RPMI7951 (cell line): ENCODE measurements at places on chromosomes 3 and 15. TPM values are rescaled to one million over a fixed set of nuclear protein-coding genes. Genes with fewer than 3 reads are reported as not detected.

GRCh38 chr3:38334142-38335055 is 12.2 kb upstream of the XYLB start:
- peak; percentile 95 for DNase-seq

GRCh38 chr15:31559786-31560185 is 233.2 kb downstream of the KLF13 start:
- DNase-seq: no peak

DNA sequence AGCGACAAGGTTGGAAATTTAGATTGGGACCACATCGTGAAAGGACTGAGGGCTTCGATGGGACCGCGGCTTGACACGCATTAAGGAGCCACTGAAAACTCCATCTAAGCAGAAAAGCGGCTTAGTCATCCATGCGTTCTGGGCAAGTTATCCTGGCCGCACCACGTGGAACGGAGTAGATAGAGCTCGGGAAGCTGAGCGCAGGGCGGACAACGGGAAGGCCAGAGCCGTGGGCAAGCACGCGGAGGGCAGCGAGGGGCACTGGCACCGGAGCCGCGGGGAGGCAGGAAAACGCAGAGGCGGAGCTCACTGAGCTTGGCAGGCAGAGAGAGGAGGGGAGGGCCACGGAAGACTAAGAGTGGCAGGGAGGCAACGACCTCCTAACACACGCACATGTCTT is 61.3 kb upstream of the VGLL4 start:
- no peak for DNase-seq

DNA sequence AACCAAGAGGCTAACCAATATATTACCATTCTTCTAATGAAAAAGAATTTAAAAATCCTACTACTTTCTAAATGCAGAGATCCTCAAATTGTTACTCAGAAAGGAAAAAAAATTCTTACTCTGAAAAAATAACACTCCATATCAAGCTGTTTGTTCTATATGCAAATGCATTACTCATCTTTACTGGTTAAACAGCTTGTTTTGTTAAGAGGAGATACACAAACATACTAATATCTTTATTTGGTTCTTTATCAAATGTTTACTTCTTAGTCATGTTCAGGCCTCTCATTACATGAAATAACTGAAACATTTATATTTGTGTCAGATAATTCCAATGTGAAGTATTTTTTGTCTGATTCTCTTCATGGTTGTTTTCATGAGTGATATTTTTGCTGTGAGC is 146.8 kb downstream of the PCCB start:
- no peak for DNase-seq

GRCh38 chr15:76059320-76060117 is at the start of gene TMEM266:
Gene TMEM266 (plus strand): TSS chr15:76059985. CDS start chr15:76134264, 74,279 bp downstream.
- DNase-seq: peak; percentile 21

DNA sequence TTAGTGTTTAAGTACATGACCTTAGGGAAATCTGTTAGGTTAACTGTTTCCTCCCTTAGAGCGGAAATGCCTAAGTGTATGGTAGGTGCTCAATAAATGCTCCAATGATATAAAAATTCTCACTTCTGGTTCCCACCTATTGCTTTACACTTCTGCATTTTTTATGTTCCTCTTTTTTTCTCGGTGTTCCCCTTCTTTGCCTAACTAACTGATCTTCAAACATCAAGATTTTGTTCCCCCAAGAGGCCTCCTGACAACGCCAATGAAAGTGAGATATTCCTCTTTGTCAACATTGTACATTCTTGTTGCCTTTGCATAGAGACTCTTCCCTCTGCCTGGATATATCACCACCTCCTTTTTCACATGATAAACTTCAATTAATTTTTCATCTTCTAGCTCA is 17.4 kb downstream of the SLC35A5 start:
- DNase-seq: no peak

GRCh38 chr3:27186013-27186412 is 183.2 kb downstream of the NEK10 start:
- no peak for DNase-seq

- no peak for DNase-seq
These were observed 8.1 kb downstream of the ARIH2 start for GRCh38 chr3:48926425-48927392.

DNA sequence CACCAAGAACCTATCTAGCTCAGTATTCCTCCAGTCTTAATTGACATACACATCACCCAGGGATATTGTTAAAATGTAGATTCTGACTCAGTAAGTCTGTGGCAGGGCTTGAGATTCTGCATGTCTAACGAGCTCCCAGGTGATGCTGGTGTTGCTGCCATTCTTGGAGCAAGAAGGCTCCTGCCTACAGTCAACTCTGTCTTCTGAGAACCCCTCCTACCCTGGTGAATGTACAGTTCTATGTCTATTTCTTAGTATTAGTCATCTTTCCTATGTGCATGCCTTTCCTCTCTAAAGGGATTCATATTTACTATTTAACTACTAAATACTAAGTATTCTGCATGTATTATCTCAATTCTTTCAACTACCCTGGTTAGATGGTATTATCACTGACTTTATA is 268.7 kb downstream of the EDEM1 start:
- DNase-seq: no peak

DNA sequence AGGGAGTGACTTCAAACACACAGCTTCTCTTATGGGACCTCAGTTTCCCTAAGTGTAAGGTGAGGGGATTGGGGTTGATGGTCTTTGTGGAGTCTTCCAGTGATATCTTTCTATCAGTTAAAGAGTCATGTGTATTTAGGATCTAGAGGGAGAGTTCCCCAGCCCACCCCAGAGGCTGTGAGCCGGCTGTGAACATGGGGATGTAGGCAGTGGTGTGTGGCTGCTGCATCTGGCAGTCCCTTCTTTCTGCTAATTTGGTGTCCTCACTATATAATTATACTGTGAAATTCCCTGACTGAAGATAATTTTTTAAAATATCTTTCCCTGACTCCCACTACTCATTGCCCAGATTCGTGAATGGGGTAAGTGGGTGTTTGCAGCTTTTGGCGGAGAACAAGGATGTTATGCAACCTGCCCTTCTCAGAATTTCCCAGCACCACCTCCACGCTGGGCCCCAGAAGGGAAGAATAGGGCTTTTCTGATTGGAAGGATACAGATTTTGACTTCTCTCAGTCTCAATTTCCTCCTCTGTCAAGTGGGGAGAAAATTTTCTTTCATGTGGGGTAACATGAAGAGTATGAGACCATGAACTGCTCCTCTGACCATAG is 79.0 kb upstream of the RASGRF1 start:
- DNase-seq: no peak

DNA sequence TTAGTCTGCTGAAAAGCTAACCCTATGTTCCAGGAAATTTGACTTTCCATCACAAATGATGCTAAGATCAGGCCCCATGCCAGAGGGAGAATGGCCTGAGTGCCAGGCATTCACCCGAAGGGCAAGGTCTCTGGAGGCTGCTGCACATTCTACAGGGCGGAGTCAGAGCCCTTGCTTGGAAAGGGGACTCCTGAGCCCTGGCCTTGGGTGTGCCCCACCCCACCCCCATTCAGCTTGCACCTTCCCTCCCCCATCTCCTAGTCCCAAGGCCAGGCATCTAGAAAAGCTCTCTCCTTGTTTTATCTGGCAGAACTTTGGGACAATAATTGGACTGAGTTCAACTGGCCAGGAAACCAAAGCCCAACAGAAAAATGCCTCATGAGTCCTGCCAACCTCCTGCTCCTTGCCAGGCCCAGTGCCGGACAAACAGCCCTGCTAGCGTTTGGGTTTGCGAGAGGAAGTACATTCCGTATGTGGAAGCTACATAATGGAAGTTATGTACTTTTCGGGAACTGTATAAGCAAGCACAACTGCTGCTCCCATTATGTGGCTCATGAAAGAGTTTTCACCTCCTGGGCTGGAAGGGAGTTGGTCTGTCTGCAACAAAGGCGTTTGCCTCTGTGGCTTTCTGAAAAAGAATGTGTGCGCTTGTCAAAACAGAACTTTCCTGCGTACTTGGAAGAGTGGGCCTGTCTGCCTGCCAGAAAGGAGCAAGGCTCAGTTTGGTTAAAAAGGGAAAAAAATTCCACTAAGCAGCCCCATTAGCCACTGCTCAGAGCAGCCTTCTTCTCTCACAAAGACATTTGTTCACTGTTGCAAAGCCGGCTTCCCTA is 321.5 kb upstream of the CTNNB1 start:
- DNase-seq: peak; percentile 87

DNA sequence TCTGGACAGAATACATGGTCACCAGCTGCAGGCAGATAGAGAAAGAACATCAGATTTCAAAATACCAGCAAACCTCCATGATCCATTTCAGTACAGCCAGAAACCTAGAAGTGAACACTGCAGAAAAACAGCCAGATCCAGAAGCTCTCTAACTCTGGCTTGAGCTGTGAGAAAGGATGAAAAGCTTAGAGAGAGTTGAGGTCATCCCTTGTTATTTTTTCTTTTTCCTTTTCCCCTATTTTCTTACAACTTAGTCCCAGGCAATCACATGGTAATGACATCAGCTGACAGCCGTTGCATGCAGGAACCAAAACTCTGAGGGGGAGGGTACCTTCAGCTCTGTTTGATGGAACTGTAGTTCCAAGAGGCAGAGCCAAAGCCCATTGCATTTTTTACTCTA is 113.2 kb downstream of the TCF12 start:
- DNase-seq: peak; percentile 29

GRCh38 chr15:99445272-99445850 is 120.4 kb upstream of the MEF2A start:
- no peak for DNase-seq

DNA sequence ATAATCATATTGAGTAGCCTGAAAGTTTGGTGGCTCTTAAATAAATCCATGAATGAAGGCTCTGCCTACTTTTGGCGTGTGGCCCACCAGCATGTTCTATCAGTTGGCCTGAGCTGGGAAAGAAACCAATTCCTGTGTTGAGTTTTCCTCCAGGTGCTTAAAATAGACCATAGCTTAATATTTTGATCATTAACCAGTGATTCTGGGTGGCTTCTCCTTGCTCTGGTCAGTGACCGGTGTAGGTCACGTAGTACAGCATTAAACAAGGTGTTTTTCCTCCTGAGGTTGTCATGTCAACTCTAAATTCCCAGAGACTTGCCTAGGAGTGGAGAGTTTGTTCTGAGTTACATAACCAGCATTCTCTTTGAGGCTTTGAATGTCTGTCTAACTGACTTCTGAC is 1.3 kb downstream of the HHLA2 start:
- DNase-seq: no peak

DNA sequence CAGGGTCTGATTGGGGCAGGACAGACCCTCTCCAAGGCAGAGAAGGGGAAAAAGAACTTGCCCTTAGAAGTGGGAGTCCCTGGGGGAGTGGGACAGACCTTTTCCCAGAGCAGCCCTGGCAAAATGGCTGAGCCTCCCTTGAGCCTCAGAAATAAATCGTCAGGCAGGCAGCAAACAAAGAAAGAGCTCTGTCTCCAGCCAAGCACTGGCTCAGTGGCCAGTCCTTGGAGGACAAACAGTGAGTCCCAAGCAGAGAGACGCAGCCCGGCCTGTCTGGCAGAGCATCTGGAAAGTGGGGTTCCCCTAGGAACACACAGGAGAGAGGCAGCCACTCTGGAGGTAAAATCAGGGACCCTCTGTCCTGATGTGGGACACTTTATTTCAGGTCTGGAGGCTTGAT is 1.8 kb downstream of the SLC6A1 start:
- DNase-seq: no peak

GRCh38 chr15:45249125-45249780 is 2.8 kb upstream of the SLC28A2 start:
- no peak for DNase-seq

- DNase-seq: peak; percentile 42
These were observed 90.2 kb downstream of the ANP32A start for GRCh38 chr15:68730471-68730919.

GRCh38 chr15:65032801-65033537 is 3.5 kb upstream of the MTFMT start:
- DNase-seq: peak; percentile 60

DNA sequence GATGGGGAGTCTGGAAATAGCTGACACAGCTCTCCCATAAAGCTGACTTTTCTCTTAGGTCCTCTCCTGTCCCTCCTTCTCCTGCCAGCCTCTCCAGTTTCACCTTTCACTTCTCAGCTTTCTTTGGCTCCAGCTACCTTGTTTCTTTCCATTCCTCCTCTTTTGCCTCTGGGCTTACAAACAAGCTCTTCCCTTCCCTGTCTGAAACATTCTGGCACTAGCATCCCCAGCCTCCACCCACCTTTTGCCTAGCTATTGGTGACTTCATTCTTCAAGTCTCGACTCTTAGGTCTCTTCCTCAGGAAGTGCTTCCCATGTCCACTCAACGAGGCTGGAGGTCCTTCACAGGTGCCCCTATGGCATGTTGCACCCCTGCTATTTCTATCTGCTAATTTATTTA is 20.5 kb upstream of the AVEN start:
- no peak for DNase-seq

DNA sequence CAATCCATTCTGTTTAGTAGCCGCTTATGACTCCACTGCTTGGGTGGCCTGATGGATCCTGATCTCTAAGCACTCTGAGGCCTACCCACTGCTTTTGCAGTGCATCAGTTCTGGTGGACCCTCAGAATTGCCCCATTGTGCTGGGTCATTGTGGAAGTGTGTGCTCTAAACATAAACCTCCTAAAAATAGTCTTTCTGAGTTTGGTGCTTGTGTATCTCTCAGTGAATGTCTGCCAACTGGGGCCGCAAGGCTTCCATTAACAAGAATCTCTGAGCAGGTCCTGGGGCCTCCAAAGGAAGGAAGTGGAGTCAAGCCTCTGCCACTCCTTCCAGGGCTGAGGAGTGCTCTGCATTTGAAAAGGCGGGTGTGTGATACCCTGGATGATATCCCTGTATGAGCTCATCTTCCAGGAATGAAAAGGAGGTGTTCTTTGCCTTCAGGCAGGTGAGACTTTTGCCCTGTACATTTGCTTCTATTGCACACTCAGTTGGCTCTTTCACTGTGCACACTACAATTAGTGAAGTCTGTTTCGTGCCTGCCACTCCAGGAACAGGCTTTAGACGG is 80.0 kb upstream of the CACNA2D3 start:
- no peak for DNase-seq

DNA sequence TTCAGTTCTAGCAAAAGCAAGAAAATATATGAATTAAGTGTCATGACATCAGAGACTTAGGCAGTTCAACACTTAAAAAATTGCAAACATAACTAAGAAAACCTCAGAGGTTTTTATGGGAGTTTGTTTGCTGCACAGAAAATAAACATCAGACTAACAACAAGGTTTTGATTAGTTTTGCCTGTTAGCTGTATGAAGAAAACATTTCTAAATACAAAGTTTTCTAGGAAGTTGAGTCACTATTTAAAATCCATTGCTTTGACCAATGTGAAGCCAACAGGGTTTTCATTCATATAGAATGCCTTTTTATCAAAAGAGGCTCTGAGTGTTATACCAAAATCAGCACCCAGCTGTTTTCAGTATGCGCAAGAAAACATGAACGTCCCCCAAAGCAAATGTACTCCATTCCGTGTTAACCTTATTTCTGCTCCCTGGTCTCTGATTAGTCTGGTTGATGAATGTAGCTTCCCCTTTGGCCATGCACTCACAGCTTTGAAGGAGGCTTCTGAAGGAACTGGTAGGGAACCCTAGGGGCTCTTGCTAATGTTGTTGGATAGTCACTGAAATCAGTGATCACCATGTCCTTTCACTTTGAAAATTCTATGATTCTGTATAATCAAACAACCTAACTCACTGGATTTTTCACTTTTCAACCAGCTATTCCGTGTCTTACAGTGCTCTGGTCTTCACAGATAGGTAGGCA is 89.6 kb upstream of the TSEN2 start:
- DNase-seq: peak; percentile 24

Gene EIF1B
- 30.6 and 42.2 TPM in 2 replicates for total RNA-seq

Gene ZCWPW2
- 0.20 and 0.36 TPM in 2 replicates for total RNA-seq

Gene FAM227B
- total RNA-seq: 6.4 and 7.7 TPM in 2 replicates

Gene CA12
- total RNA-seq: 23.3 and 30.2 TPM in 2 replicates

Gene LRRC15
- 93.4 and 95.0 TPM in 2 replicates for total RNA-seq

Gene P2RY13
- total RNA-seq: not detected in 2 replicates

Gene EPHB3
- 4.0 and 5.5 TPM in 2 replicates for total RNA-seq
